Aorta (tissue), 5 donors: ENCODE measurements at places on chromosomes 6 and 20.
A peak's percentile ranks its signal among the peaks of the same experiment; 100 is the strongest.

DNA sequence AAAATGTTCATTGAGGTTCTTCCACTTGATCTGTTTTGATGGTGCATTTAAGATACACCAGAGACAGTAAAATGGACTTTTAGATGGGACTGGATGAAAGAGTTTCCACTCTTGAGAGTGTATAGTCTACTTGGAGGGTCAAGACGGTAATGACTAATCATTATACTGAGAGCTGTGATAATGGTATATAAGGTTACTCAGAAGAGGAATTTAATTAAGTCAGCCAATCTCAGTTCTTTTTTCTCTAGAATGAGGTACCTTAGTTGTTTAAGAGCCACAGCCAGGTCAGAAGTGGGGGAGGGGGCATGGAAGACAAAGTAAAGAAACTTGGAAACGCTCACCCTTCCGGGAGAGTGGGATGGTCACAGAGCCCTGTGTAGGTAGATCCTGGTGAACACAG, 123.9 kb downstream of the MAP3K4 start:
- DNase-seq: no peak

DNA sequence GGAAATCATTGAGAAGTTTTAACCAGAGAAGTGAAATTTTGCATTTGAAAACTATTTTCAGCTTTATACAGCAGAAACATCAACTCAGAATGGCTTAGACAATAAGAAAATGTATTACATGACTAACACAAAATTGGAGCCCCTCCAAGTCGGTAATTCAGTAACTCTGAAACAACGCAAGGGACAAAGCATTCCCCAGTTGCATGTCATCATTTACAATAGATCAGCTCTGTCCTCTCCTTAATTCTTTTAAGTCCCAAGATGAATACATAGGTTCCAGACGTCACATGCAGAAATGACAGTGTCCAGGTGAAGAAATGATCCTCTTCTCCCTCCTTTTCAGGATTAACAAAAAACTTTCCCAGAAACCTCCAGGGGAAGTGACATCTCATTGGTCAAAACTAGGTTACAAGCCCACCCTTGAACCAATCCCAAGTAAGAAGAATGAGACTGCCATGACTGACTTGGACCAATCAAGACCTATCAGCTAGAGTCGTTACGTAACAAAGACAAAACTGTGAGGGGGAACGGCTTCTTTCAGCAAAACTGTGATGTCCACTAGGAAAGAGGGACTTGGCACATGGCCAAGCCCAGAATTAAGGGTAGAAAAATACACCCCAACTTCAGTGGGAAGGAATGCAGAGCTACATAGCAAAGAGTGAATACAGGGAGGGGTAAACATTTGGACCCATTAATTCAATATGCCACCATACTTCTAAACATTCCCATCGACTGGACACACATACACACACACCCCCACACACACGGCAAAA, 149.8 kb upstream of the PRND start:
- no peak for DNase-seq

DNA sequence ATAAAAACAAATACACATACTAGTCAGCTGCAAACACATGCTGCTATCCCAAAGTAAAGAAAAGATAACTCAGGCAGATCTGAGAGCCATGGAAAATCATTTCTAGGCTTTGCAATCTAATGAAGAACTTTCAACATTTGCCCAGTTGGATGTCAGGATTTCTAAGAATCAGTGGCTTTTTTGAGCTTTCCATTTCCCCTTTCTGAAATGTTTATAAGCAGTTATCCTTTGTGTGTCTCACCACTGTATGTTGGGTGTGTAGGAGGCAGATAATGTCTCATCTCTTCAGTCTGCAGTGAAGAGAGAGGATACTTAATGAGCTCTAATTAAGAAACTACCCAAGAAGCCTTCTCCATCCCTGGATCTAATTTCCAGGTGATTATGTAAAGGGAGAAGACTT, 43.6 kb downstream of the RGS17 start:
- no peak for DNase-seq

DNA sequence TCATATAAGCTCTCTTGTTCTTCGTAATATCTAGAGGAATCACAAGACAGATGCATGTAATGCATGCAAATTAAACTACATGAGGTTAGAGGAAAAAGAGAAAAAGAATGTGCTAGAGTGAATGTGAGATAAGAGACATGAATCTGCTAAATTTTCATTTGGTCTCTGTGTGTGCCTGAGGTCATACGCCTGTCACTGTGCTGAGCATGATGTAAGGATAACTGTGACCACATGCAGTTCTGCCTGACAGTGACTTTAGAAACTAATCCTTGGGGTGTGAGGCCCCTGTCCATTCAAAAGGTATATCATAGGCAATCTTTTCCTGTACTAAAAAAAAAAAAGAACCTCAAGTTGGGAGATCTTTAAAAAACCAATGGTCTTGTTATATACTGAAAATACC, 70.6 kb downstream of the SHPRH start:
- no peak for DNase-seq

DNA sequence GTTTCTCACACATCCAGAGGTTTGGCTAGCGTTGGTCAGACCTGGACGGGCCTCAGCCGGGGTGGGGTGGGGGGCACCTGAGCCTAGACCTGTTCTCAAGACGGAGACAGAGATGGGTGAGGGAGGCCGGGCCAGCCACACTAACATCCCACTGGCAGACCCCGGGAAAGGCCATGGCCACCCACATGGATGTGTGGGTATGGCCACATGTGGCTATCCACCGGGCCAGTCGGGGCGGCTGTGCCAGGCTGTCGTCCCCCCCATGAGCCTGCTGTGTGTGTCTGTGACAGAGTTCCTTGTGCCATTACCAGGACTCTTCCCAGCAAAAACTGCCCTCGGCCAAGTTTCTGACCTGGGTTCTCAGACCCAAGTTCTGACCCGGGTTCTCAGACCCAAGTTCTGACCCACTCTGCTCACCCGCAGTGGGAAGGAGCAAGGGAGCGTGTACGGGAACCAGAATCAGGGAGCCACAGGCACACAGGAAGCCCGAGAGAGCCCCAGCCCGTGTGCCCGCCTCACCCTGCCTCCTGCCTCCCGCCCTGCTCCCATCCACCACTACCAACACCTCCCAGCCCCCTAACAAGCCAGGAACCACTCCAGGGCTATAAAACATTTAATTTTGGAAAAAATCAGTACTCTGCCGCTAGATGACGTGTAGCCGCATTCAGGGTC, 255.5 kb downstream of the TAF4 start:
- DNase-seq: peak; percentile 27

DNA sequence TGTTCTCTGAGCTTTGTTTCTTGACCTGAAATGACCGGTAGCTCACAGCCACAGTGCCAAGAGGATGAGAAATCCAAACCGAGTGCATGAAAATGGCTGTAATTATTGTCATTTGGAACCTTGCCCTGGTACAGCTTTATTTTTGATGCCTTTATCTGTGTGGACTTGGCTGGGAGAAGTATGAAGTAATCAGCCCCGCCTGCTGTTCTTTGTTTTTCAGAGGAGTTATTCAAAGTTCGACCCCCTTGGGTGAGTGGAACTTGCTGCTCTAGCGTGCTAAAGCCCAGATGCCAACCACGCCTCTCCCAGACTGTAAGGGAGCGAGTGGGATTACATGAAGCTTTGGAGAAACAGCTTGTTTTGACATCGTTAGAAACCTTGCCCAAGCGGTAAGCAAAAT, 48.3 kb downstream of the ECT2L start:
- DNase-seq: no peak

- no peak for DNase-seq
Observed at GRCh38 chr6:24321538-24322162, 36.2 kb downstream of the DCDC2 start.

GRCh38 chr6:31585491-31585890, 586 bp upstream of the LST1 start:
- DNase-seq: no peak

DNA sequence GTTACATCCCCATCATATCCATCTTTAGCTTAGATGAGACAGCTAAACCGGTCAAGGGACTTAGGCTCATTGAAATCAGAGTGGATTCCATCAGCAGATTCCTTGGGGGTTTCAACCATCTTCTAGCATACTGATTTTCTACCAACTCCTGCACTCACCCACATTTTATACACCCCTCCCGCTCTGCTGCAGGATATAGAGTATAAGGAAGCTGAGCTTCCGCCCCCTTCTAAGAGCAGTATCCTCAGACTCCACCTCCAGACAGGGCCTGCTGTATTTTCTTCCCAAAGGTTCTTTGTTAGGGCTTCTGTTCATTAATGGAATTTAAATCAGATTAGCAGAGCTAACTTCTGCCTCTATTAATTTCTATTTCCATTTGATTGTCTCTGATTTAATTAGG, 9.9 kb upstream of the NHLRC1 start:
- no peak for DNase-seq

DNA sequence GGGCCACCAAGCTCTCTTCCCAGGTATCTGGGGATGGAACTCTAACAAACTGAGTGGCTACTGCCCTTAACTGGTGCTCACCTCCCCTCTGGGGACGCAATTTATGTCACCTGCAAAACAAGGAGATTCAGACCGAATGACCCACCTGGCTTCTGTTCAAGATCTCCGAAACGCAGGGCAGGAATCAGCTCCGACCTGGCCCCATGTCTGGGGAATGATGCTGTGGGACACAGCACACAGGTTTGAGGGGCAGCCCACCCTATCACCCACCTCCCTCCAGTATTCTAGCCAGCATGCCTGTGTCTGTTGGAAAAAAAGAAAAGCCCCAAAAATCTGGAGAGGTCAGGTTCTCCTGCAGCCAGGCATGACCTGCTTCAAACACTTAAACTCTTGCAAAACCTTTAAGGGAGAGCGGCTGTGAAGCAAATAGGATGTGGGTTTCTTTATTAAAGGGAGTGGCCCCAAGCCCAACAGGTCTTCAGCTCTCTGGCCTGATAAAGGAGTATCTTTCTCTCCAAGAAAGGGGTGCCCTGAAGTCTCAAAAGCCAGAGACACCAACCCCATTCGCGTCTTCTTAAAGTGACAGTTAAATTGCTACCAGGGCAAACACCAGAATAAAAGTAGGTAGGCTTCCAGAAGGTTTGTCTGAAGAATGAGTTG, 6.4 kb downstream of the PREX1 start:
- no peak for DNase-seq

DNA sequence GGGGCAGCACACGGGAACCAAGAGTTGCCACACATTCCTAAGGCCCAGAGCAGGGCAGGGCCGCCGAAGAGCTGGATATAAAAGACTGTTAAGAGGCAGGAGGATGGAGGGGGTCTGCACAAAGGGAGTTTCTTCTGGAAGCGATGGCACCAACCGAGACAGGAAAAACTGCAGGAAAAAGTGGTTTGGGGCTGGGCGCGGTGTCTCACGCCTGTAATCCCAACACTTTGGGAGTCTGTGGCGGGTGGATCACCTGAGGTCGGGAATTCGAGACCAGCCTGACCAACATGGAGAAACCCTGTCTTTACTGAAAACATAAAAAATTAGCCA, 41.8 kb downstream of the SSR1 start:
- DNase-seq: no peak

DNA sequence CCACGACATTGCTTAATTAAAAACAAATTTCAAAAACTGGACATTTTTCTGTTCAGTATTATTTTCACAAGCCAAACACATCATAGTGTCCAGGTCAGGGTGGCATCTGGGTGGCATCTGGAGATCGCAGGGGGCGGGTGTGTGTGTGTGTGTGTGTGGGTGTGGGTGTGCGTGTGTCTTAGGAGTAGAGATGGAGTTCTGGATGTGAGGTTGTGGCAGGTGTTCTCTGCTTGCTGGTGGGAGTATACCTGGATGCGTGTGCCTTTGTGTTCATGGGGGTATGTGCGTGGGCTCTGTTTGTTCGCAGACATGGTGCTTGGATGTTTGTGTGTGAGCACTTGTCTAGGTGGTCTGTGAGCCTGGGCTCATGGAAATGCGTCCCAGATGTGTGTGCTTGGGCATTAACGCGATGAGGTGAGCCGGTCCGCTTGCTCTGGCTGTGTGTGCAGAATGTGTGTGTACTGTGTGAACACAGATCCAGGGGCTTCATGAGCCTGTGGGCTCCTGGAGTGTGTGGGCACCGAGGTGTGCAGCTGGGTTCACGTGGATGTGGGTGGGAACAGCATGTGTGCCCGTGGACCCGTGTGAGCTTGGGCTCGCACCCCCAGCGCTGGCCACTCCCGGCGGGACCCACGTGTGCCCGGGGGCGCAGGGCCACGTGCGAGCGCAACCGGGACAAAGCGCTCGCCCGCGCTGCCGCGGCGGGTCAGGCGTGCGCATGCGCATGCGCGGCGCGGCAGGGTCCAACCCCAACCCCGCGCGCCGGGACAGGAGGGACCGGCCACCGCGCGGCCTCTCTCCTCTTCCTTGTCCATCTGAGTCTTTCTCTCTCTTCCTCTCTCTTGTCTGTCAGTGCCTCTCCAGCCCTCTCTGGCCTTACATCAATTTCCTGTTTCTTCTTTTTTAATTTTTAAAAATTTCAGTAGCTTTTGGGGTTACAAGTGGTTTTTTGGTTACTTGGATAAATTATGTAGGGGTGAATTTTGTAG, 60.4 kb downstream of the SRC start:
- peak; percentile 84 for DNase-seq

DNA sequence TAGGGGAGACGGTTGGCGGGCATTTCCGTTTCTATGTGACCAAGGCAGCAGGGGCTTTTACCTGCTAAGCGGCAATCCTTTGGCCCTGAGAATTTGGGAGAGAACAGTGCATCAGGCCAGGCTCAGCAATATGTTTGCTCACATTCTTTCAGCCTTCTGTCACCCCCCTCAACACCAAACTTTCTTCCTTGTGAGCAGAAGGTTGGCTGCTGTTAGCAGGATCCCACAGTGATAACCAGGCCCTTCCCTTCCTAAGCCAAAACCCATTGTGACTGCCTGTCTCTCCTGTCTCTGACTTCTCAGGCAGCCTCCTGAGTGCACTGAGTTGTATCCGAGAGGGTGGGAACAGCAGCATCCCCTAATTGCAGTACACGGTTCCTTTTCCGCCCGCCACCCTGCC, 43.7 kb downstream of the STK35 start:
- DNase-seq: peak; percentile 41

- peak; percentile 68 for DNase-seq
Observed at GRCh38 chr20:53608456-53609452, 15.1 kb upstream of the ZNF217 start.

DNA sequence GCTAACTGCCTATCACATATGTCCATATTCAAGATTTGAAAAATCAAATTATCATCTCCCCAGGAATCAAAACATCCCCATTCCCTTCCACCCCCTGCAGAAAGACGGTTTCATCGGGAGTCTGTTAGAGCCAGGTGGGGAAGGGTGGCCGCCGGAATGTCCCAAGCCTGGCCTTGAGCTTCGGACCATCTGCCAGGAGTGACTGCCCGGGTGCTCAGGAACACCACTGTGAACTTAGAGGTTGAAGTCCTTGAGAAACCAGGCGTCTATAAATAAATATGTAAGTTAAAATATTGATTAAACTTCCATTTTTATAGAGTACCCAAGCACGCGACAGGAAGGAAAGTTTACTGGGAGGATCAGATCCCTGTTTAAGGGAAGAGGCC, 250.8 kb downstream of the DLL1 start:
- DNase-seq: peak; percentile 26

DNA sequence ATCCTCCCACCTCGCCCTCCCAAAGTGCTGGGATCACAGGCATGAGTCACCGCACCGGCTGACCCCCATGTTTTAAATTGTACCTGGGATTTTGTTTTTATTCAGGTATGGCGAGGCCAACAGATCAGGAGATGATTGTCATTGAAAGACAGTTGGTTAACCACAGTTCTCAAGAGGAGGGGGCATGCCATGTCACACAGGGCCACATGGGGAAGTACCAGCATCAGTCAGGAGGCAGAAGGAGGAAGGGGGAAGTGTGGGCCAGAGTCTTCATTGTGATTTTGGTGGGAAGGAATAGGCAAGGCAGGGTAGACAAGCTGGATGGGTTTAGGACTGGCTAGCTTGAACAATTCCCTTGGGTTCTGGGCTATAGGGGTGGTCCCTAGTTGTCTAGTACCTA, 9.9 kb upstream of the MMP9 start:
- peak; percentile 63 for DNase-seq

GRCh38 chr6:11126876-11127275, 15.4 kb upstream of the ERVFRD-1 start:
- no peak for DNase-seq
